ENCODE measurements at places on chromosomes 6 and 20.

DNA sequence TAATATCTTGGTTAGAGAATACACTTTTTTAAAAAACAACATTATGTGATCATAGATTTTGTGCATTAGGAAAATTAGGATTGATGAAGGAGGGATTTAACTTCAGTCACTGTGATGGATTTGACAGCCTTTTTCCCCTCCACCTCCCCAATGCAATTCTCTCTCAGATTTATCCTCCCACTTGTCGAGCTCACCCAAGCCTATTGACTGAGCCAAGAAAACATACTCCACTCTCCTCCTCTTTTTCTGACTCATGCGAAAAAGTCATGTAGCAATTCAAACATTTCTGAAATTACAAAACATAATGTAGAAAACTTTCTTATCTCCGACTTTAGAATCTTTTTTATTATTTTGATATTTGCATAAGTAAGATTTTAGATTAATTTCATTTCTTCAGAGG, 24.1 kb downstream of the KLHL32 start:
- no peak for DNase-seq

- DNase-seq: no peak
Observed at GRCh38 chr20:32675223-32675975, 1.7 kb upstream of the C20orf203 start.

DNA sequence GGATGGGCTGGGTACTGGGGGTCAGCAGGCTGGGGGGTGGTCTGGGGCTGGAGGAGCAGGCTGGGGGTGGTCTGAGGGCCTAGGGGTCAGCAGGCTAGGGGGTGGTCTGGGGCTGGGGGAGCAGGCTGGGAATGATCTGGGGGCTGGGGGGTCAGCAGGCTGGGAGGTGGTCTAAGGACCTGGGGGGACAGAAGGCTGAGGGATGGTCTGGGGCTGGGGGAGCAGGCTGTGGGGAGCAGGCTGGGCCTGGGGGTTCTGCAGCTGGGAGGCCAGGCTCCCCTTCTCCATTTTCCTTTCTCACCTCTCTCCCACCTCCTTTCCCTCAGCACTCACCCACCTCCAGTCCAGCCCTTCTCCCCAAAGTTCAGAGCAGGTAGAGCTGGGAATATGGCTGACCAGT, 114.2 kb downstream of the PSMB1 start:
- DNase-seq: no peak

- no peak for DNase-seq
Observed at GRCh38 chr20:8393381-8393780, 261.3 kb downstream of the PLCB1 start.

GRCh38 chr6:52337633-52338290, 24.2 kb upstream of the PAQR8 start:
- no peak for DNase-seq

DNA sequence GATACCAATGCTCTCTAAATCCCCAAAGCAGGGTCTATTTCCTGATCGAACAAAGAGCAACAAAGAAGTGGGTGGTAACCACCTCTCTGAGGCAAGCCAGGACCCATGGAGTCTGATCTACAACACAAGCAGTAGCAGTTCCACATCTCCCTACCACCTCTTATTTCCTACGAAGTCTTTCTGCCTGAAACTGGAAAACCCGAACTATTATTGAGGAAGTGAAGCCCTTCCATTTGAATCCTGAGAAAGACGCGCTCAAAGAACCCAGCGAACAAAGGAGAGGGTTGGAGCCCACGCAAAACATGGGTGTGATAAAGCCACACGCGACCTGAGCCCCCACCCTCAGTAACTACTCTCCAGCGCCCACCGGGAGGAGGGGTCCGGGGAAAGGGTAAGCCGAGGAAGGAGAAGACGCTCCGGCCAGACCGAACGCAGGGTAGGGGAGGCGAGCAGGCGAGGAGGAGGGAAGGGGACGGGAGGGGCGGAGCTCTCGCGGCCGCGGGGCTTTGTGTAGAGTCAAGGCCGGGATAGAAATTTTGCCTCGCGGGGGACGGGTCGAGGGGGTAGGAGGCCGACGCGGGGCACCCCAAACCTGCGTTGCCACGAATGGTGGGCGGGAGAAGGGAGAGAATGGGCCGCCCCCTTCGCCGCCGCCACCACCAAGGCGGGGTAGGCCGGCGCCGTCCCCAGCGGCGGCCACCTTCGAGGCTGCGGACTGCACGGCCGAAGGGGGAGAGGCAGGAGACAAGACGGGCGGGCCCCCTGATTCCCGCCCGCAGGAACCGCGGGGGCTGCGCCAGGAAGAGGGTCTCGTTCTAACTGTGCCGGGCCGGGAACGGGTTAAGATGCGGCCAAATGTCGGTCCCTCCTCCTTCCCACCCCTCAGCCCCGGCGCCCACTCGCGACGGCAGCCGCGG, 802 bp downstream of the HDAC2 start:
- peak; percentile 29 for DNase-seq

- no peak for DNase-seq
Observed at GRCh38 chr6:138540468-138540867, 41.2 kb upstream of the NHSL1 start.

DNA sequence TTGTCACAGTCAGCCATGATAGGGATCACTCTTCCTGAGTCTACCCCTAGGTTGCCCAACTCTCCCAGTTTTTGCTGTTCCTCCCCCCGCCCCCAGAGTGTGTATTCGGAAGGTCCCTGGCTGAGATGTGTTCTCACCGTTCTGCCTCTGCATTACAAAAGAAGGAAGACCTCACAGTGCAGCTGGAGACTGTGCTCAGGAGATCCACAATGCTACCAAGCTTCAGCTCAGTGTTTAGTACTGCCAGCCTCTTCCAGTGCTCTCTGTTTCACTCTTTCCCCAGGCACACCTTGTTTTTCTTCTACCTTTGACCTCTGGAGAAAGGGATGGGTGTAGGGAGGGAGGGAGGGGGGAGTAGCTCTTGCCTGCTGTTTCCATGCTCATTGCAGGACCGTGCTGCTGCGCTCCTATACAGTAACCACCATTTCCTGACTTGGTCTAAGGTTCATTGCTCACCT, 13.4 kb upstream of the MOCS1 start:
- no peak for DNase-seq

DNA sequence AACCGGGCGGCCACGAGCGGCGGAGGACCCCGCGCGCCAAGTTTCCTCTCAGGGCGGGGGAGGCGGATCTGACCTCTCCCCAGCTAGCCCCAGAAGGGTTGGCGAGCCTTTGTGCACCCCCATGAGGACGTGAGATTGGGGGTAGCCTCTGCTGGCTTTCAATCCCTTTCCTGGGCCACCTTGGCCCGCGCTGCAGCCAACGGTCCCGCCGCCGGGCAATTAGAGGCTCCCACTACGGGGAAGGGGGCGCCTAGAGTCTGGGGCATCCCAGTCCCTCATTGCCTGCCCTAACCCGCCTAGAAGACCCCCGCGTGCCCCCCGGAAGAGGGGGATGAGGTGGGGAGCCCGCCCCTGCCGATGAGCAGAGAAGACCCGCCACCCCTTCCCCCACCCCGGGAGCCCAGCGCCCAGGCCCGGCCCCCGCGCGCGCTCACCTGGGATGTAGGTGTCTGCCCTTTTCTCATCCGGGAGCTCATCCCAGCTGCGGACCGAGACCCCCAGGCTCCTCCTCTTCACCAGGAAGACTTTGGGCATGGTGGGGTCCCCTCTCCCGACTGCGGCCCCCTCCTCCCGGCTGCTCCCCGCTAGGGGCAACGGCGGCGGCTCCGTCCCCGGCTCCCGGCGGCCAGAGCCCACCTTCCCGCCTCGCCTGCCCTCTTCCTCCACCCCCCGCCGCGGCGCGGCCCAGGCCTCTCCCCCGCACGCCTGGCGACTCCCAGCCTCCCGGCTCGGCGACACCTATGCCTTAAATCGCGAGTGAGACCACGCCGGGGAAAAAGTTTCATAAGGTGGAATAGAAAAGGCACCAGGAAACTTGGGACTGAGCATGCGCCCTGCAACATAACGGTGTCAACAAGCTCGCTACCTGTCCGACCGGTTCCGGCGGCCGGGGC, at the start of gene OVOL2:
TSS of gene OVOL2 (minus strand) at position 816 of the 893 bp plus-strand sequence. CDS start at position 534, 282 bp downstream.
- DNase-seq: no peak

DNA sequence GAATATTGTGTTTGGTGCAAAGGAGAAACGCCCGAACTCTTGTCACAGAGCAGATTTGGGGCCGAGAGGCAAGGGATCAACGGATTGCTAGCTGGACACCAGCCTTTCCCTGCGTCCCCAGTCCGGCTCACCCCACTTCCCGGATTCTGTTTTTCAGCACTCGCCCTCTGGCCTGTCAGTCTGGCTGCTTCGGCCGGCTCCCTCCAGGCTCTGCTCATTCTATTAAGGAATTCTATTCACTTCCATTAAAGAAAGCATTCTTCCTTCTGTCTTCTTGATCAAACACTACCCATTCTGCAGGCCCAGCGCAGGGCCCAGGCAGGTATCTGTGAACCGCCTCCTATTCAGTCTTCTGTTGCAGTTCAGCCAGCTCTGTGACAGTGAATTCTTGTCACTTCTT, 91.7 kb downstream of the RNF182 start:
- DNase-seq: no peak

DNA sequence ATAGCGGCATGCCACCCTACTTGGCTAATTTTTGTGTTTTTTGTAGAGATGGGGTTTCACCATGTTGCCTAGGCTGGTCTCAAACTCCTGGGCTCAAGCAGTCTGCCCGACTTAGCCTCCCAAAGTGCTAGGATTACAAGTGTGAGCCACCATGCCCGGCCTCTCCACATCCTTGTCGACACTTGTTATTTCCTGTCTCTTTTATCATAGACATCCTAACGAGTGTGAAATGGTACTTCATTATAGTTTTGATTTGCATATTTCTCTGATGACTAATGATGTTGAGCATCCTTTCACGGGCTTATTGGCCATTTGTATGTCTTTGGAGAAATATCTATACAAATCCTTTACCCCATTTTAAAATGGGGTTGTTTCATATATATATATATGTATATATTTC, 39.0 kb upstream of the ASXL1 start:
- no peak for DNase-seq

GRCh38 chr6:82040405-82041221, 206.9 kb downstream of the IBTK start:
- no peak for DNase-seq

DNA sequence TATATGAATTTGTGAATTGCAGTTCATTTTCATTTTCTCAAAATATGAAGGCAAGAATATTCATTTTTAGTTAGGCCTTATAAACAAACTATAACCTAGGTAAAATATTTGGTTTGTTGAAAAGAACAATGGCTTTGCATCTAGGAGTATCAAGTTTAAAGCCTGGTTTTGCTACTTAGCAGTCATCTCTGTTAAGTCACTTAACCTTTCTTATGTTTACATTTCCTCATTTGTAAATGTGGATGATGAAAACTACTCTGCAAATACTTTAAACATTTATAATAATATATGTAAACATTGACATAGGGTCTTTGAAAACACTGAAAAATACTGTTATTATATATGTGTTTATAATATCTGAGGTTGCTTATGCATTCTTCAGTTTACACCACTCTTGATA, 135.5 kb downstream of the CENPW start:
- no peak for DNase-seq

DNA sequence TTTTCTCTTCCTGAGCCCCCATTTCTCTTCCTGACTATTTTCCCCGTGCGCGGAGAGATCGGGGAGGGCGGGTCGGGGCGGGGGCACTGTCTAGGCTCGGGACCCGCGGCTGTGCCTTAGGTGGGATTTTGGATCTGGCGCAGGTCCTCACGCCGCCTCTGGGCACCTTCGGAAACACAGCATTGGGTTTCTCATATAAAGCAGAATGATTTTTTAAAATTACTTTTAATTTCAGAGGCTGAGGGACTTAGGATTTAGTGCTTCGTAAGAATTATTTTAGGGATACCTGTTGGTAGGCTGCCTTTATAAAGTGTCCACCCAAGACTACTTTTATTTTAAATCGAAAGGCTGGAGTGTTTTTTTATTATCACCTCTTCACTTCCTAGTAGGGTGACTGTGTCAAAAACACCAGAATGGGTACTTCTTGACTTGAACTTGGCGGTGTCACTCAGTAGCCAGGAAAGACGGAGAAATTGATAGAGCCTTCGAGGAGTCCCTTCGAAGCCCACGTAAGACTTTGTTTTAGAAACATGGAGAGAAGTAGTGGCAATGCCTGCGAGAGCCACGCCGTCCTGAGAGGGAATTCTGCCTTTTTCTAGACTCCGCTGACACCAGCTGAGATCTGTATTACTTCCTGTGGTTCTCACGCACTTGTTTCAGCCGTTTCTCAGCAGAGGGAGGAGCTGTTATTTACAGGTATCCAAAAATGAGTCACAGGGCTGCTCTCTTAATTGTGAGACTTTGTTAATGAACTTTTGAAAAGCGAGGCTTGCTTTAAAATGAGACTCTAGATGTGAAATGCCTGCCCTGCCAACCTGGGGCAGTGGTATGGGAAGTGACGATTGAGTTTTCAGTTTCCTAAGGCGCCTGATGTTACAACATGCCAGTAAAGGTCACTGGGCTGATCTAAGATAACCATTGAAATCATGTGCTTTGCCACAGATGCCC, 667 bp downstream of the STX11 start:
- peak; percentile 33 for DNase-seq

DNA sequence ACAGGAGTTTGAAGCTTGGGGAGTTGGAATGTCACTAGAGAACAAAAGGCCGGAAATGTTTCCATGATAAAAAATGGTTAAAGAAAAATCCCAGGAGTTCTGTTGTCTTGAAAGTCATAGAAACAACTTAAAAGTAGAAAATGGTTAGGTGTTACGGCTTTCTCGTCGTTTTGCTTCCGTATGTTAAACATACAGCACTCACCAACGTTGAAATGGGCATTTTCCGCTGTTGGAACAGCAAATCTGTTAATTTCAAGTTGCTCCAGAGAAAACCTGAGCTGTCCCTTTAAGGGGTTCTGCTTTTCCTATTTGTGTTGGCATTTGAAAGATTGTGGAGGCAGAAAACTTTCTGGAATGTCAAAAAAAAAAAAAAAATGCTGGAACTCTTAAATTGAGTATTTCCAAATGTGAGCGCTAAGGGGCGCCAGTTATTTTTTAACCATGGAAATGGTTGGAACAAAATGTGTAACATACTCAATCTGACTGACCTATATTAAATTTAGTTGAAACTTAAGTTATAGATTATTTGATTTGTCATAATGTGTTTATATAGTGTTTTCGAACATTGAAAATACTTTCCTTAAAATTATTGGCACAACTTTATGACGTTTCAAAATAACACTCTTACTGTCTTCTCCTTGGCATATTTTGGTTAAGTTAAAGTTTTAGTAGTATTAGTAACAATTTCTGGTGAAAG, 2.2 kb downstream of the QKI start:
- no peak for DNase-seq

DNA sequence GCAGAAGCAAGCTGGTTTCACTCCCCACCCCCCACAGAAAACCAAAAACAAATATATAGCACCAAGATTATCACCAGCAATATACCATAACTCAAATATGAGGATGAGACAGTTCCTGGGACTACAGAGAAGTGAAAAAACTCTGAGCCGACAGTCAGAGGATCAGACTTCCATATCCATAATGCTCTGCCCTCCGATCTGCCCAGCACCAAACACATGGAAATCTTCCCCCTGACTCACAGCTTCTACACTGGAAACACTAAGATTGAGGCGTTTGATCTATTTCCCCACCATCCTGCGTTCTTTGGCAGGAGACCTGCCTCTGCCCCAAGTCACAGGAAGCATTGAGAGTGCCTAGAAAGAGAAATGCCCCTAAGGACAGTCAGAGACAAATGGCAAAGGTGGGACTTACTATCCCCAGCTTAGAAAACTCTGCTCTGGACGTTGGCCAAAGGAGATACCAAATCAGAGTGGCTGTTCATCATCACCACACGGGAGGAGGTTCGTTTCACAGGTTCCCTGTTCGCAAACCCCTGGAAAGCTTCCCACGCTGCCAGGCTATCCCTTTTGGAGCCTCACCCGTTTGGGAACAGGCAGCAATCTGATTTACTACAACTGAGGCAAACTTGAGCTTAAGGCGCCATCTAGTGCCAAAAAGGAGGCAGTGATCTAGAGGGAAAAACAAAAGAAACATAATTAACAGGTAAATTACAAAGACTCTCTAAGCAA, 48.7 kb upstream of the SRSF6 start:
- DNase-seq: no peak

GRCh38 chr6:35503534-35503933, 6.7 kb upstream of the TEAD3 start:
- no peak for DNase-seq
